NCI-H510A treated with DMSO at 0.1 percent for 48 hours (cell line): ENCODE measurements at places on chromosomes 4 and X.

DNA sequence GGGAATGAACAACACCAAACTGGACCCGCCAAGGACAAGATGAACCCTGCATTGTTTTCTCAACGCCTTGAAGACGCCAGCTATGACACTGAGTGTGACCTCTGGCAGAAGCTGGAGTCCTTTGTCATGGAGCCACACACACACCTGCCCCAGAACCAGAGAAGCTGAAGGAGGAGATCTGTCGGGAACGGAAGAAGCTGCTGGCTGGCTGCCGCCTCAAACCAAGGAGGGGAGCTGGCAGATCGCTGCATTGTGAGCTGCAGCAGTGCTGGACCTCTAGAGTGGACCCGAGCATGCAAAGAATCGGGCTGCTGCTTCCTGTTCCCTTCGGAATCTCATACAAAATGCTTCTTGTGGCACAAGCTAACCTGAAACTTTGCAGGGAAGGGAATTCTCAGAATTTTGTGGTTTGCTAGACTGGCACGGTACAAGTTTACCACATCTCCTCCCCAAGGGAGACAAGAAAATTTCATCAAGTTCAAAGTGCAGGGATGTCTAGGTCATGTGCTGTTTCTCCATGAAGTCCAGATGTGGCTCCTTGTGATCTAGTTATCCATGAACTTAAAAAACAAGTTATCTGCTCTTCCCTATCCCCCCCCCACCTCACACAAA is 23.4 kb upstream of the GLRB start:
- no peak for DNase-seq

DNA sequence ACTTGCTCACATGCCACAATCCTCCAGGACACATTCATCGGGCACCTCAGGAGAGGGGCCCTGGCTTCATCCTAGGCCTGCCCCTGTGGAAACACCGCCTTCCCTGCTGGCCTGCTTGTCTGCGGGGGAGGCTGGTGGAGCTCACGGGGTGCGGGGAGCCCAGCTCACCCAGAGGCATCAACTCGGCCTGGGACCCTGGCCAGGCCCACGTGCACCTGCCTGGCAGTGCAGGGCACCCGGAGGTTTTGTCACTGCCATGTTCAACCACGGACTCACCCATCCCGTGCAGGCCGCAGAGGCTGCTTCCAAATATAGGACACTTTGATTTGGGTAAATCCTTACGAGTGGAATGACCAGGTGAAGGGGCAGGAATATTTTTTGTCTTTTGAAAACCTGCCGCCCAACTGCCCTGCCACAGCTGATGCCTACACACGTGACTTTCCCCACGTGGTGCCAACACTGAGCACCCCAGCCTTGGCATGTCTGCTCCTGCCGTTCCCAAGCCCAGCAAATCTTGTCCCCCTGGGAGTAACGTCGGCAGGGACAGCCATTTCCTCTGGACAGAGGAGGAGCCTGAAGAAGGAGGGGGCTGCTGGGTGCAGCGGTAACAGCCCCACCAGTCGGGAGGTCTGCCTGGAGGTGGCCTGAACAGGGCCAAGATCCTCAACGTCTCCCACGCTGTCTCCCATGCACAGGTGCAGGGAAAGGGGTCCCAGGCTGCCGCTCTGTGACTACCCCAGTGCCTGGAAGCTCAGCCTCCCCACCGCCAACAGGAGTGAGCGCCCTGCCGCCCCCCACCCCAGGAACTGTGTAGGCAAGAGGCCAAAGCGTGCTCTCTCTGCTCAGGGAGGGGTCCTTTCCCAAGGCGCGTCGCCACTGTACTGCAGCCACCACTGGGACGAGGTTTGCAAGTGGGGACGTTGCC is 8.5 kb downstream of the MXD4 start:
- DNase-seq, result no peak

DNA sequence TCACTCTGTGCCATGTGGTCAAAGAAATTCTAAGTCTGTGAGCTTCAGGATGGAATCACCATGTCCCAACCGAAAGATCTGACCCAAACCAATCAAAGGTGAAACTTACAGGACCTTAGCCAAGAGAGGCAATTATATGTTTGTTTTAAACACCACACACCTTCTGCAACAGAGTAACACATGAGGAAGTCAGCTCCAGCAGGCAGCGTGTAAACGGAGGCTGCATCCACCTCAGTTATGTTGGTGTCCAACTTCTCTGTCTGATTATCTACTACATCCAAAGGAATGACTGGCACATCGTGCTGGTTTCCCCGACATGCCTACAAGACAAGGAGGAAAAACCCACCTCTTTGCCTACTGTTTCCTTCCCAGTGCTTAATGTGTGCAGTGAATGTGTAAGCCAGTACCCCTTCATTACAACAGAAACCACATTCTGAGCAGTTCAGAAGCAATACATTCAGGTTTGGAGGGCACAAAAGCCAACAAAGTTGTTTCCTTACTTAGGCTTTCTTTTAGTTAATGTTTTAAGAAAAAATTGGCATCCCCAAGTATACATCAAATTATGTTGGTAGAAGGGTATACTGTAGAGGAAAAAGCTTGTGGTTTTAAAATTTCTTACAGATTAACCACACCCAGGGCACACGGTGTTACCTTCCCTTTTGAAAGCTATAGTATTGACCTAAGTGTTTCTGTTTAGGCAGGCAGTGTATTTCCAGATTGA is 12.4 kb downstream of the CASP6 start:
- DNase-seq, result no peak

DNA sequence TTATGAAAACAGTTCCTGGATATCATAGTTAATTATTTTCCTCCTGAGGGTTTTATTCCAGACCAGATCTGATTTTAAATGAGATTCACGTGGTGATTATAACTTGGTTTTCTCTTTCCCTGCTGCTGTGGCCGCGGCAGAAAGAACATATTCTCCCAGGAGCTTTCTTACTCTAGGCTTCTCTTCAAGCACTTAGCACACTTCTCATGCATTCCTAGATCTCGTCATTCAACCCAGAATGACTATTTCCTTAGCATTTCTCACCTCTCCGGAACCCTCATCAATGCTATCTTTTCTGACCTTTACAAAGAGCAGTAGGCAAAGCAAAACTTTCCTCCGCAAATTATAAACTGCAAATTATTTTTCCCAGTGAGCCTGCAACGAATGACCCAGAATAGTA is 122.9 kb downstream of the GPAT3 start:
- no peak for DNase-seq

- no peak for DNase-seq
These were observed 104.8 kb downstream of the PHKA2 start for GRCh38 chrX:18879144-18879543.

DNA sequence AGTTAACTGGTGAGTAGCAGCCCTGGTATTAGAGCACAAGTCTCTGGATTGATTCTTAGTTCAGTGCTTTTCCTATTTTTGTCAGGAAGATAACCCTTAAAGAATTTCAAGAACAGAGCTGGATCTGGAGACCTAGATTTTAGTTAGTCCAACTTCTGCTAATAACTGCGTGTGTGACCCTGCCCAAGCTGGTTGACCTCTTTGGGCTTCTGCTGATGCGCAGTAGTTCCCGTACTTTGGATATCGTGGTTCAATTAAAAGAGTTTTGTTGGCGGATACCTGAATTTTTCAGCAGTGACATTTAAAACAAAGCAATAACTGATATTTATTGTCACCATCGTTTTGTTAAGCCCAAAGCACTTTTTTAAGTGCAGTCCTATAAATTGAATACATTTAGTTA is 9.3 kb downstream of the MSMO1 start:
- DNase-seq, result no peak

GRCh38 chr4:7902101-7902553 is 37.5 kb downstream of the AFAP1 start:
- DNase-seq, result no peak

GRCh38 chrX:57282568-57282967 is 3.9 kb upstream of the FAAH2 start:
- no peak for DNase-seq

- peak; percentile 9 for DNase-seq
These were observed 47.4 kb downstream of the PRDM5 start for GRCh38 chr4:120874792-120875774.

GRCh38 chrX:111282991-111283390 is 12.7 kb upstream of the CAPN6 start:
- no peak for DNase-seq

DNA sequence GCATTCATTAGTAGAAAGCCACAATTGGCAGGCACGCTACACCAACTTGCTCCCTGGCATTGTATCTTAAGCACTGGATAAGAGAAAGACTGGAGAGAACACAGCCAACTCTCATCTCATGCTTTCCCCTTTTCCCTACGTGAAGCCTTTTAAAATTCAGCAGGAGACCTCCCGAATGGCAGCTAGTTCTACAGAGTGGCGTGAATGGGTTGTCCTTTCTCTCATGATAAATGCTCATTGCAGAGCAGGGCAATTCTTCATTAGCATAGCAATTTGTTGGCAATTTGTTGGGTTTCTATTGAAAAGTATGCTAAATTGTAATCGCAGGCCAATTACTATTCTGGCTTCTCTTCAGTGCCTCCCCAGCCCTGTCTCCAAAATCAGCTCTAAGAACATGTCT is 48.0 kb downstream of the SEPTIN11 start:
- no peak for DNase-seq

DNA sequence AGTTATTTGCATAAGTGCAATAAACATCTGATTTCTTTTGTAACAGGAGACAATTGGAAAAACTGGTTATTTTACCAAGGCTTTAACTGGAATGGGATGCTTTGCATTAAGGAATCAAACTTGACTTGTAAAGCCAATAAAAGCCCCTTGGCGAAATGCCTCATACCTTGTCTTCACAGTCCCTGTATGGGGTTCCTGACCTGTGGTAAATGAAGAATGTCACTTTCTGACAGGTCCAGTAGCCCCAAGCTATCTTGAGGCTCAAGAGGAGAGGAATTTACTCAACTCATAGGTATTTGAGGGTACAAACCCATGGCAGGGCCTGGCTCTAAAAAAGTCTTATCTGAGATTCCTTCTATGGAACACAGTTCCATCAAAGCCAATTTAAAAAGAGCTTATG is 78.0 kb downstream of the ACOX3 start:
- DNase-seq, result no peak

DNA sequence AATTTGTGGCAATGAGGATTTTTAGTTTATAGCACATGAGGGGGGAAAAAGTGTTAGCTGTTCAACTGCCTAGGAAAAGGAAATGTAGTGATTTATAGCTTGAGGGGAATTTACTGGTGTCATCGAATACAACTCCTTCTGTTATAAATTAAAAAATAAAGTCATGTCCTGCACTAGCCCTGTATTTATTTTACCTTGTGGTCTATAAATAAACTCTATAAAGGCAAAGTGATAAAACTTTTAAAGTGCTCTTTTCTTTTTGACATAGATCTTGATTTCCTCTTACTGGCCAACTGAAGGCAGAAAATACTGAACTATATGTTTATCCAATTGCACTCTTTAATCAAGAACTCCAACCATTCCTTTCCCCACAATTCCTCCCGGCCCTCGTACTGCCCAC is 672.1 kb upstream of the SLIT2 start:
- no peak for DNase-seq

- DNase-seq, result no peak
These were observed 347.5 kb downstream of the NKX6-1 start for GRCh38 chr4:84151574-84151973.

DNA sequence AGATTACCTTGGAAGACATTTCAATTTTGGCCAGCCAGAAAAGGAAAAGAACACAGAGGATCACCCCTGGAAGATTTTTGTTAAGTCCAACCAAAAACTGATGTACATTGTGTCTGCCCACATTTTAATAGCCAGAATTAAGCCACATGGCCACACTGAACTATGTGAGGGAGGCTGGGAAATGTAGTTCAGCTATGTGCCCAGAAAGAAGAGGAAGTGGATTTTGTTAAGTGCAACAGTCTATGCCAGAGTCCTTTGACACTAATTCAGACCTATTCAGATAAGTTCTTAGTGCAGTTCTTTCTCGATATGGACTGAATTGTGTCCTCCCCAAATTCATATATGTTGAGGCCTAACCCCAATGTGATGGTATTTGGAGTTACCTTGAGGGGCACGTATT is 18.4 kb downstream of the PRPS1 start:
- no peak for DNase-seq

DNA sequence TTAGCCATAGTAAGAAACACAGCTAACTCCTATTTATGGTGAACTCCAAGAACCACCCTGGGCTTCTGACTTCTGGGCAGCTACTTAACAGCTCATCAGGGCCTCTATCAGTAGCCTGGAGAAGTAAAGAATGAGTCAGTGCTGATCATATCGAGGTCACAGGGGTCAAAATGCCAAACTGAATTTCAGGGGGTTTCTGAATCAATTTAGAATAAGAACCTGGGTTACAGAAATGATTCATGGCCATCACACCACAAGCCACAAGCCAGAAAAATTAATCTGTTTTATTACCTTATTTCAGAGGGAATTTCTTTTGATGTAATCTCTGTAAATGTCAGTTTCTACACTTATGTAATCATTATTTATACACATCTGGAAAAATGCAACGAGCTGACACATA is 64.4 kb downstream of the CHST7 start:
- no peak for DNase-seq

- DNase-seq, result no peak
These were observed 222.4 kb downstream of the APBB2 start for GRCh38 chr4:40991908-40992307.

GRCh38 chr4:39233783-39234182 is 51.5 kb downstream of the WDR19 start:
- DNase-seq, result no peak

GRCh38 chr4:107896646-107897045 is 34.7 kb upstream of the CYP2U1 start:
- no peak for DNase-seq

DNA sequence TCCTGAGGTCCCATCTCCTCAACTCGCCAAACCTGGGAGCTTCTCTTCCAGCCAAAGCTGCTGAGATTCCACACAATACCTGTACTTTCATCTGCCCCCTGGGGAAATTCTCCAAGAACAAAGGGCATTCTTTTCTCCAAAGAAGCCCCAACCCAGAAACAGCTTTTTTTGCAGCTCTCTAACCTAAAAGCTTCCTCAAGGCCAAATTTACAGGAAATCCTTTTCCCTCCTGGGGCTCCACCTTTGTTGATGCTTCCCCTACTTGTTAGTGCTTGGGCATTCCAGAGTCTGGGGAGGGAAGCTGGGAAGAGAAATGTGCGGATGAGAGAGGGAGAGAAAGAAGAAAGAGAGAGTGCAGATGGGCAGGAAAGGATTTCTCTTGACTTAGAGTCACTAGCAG is 24.3 kb downstream of the ZBTB33 start:
- no peak for DNase-seq

DNA sequence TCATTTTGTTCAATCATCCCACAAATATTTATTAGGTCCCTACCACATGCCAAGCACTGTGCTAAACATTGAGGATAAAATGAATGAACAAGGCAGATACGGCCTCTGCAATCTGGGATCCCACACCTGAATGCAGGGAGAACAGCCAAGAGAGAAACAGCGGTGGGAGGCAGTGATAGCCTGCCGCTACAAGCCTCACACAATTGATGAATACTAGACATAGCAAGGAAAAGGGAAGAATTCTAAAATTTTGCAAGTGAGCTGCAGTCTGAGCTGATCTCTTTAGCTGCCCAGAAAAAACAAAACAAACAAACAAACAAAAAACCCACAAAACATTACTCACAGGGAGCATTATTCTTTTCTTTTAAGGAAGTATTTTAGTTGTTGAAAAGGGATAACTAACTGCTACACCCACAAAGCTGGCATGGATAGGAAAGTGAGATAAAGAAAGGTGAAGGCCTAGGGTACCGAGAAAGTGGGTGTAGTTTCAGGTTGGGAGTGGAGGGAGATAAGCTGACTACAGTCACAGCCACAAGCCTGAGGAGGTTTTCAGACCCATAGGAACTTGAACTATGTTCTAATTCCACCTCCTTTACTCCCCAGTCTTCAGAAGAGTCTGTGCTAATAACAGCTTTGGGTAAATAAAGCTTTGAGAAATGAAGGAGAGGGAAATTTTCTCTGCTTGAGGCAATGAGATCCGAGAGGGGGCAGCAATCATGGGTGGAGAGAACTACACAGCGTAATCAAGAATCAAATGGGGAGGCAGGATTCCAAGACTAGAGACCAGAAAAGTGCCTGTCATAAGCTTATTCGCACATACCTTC is 85.4 kb downstream of the SH3RF1 start:
- no peak for DNase-seq
